ENCODE measurements at places on chromosomes 4 and X.

- no peak for DNase-seq
Observed at GRCh38 chr4:56320293-56320692, 67.0 kb downstream of the AASDH start.

GRCh38 chr4:147891476-147892115 is 159.7 kb downstream of the ARHGAP10 start:
- DNase-seq = no peak

DNA sequence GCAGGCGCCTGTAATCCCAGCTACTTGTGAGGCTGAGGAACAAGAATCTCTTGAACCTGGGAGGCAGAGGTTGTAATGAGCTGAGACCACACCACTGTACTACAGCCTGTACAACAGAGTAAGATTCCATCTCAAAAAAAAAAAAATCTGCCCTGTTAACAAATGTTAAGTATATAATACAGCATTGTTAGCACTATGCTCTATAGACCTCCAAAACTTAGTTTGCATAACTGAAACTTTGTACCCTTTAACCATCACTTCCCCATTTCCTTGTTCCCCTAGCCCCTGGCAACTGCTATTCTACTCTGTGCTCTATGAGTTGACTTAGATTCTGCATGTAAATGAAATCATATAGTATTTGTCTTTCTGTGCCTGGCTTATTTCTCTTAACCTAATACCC is 76.7 kb downstream of the TAB3 start:
- DNase-seq = no peak

- DNase-seq = no peak
Observed at GRCh38 chrX:84168574-84168973, 19.4 kb downstream of the RPS6KA6 start.

DNA sequence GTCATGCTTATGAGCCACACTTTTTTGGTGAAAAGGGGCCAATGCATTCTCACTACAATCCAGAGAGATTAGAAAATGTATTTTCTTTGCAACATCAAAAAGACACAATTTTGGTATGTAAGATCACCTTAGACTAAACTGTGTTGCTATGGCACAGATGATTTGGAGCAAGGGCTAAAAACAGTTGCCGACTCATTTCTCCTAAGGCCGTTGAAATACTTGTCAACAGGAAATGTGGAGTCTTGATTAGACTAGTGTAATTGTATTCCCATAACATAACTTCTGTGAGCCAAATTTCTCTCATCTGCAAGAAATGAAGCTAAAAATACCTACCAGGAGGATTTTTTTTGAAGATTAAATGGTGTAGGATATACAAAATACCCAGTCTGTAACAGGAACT is 2547.7 kb downstream of the ARAP2 start:
- DNase-seq = no peak

GRCh38 chr4:13143222-13144070 is 340.7 kb downstream of the RAB28 start:
- DNase-seq = no peak

- no peak for DNase-seq
Observed at GRCh38 chr4:9971711-9972110, 49.6 kb downstream of the SLC2A9 start.

GRCh38 chr4:154389148-154389547 is 102.5 kb downstream of the DCHS2 start:
- no peak for DNase-seq

DNA sequence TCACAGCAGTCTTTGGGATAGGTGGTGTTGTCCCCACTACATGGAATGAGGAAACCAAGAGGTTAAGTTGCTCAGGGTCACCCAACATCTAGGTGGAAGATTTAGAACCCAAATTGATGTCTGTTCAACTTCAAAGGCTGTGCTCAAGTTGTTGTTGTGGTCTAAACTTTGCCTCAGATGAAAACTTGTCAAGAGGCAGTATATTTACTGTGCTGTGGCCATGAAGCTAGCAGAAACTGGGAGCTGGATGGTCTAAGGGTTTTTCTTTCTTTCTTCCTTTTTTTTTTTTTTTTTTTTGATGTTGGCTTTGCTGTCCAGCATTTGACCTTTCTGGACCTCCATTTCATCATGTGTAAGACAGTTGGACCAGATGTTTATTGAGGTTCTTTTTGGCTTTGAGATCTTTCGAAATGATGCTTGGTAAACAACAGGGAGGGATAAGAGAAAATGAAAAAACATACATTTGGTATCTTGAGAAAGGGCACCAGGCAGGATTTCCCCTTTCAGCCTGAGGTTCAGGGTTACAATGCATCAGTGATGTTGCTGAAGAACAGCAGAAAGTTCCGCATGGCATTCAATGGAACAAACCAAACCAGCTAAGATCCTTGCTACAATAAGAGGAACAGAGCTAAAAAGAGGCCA is 166.2 kb upstream of the RPS6KA3 start:
- no peak for DNase-seq

GRCh38 chr4:65167719-65168118 is 502.6 kb downstream of the EPHA5 start:
- DNase-seq = no peak

GRCh38 chr4:78667325-78667724 is 108.8 kb upstream of the BMP2K start:
- DNase-seq = no peak

Measured in retinal pigment epithelial cell (primary cell).